ENCODE measurements at places on chromosomes 6 and 20. TPM values are rescaled to one million over a fixed set of nuclear protein-coding genes. Genes with fewer than 3 reads are reported as not detected.
A peak's percentile ranks its signal among the peaks of the same experiment; 100 is the strongest.

The UST gene
- polyA plus RNA-seq: 6.3 TPM

The BHLHE23 gene
- 0.37 TPM for polyA plus RNA-seq

DNA sequence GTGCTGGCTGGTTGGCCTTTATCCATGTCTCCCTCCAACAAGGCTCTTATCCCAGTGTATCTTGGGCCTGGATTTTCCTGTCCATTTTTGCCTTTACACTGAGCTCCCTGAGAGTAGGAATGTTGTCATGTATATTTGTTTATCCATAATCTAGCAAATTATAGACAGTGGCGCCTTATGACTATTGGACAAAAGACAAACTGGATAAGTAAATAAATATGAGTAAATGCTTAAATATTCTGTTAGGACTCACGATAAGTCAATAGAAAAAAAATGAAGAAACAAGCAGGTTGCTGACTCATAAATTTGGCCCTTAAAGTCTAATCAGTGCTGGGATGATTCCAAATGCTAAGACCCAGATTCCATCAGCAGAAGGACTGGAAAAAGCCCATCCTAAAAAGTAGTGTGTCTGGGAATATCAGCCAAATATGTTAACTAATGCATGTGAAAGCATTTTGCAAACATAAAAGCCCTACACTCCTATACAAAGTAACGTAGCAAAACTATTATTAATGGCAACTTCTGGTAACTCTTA lies 55.0 kb upstream of the PCSK2 start:
- no peaks in the 10 kb centered on the region for H3K27me3 ChIP-seq
- H3K27ac ChIP-seq: no peak overlapping the region
- no peak overlapping the region for H3K4me3 ChIP-seq
- no peaks in the 10 kb centered on the region for H3K36me3 ChIP-seq

GRCh38 chr6:97068211-97068610 lies 143.7 kb downstream of the KLHL32 start:
- H3K27me3 ChIP-seq: no peaks in the 10 kb centered on the region
- H3K4me1 ChIP-seq: no peaks in the 10 kb centered on the region
- DNase-seq: peak; percentile 7

GRCh38 chr6:132763269-132763668 lies 5.6 kb upstream of the VNN2 start:
- H3K27me3 ChIP-seq: no peaks in the 10 kb centered on the region
- H3K27ac ChIP-seq: no peak overlapping the region
- DNase-seq: peak; percentile 35

Data from thymus (tissue), 14 donors.